ENCODE measurements at places on chromosomes 7 and 10.

- DNase-seq, result no peak
Measured at GRCh38 chr7:140222814-140223213, 46.0 kb upstream of the KDM7A start.

GRCh38 chr10:60289800-60290199, 99.9 kb downstream of the ANK3 start:
- no peak for DNase-seq

- peak; percentile 10 for DNase-seq
Measured at GRCh38 chr10:112872728-112873127, 77.3 kb upstream of the TCF7L2 start.

- DNase-seq, result no peak
Measured at GRCh38 chr7:105779856-105780780, 96.3 kb downstream of the ATXN7L1 start.

DNA sequence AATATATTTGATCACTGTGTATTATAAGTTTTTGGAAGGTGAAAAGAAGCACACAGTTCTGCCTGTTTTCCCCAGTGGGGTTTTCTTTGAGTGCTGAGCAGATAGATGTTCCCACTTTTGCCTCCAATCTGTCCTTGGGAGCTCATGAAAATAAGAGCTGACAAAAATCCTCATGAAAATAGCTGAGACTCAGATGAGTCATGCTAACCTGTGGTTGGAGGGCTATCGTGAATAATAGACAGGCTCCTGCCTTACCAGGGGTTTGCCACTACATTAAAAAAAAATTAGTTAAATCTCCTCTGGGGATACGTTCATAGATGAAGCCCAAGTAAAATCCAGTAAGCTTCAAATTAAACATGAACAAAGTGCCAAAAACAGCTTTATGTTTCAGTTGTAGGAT, 10.9 kb upstream of the AOAH start:
- DNase-seq, result no peak

DNA sequence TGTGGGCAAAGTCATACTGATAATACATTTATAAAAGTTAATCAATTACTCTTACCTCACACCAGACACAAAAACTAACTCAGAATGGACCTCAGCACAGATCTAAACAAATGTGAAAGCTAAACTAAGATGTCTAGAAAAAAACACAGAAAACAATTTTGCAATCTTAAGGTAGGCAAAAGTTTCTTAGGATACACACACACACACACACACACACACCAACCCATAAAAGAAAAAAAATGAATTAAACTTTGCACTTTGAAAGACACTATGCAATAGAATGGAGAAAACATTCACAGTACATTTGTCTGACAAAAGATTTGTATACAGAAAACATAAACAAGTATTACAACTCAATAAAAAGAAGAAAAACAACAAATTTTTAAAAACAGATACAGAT, 70.8 kb upstream of the ZNRF2 start:
- DNase-seq, result no peak

GRCh38 chr10:34808801-34809745, 6.0 kb downstream of the PARD3 start:
- DNase-seq, result no peak

DNA sequence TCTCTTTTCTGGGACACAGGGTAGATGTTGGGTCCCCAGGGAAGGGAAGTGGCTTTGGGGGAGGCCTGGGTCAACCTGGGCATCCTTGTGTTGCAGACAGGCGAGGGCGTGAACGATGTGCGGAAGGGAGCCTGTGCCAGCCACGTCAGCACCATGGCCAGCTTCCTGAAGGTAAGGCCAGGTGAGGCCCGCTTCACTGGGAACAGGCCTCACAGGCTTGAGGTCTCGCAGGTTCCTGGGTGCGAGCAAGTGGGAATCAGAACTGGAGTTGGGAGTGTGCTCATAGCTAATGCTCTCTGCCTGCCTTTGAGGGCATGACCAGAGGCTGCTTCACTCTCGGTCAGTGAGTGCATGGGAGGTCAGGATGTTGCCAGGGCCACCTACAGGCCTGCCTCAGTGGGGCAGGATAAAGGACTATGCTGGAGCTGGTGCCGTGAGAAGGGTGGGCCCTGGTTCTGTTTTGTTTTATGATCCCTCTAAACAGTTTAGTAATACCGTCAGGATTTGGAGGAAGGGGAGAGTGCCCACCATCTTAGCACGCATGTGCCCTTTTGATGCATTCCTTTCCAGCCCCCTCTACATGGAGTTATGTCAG, 8.4 kb downstream of the DBNL start:
- no peak for DNase-seq

DNA sequence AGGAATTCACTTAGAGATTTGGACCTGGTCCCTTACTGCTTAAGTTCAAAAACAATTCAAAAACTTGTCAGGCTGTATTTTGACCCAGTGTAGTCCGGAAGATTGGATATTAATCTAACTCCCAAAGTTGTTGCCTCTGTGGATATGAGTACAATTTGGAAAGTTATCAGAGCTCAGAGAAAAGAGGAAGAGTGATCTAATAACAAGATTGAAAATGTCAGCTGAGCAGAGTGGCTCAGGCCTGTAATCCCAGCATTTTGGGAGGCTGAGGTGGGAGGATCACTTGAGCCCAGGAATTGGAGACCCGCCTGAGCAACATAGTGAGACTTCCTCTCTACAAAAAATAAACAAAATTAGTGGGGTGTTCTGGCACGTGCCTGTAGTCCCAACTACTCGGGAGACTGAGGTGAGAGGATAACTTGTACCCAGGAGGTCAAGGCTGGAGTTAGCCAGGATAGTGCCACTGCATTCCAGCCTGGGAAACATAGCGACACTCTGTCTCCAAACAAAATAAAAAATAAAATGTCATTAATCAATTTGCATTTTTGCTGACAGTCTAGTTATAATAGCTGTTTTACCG, 3.2 kb upstream of the ASCC1 start:
- peak; percentile 40 for DNase-seq

DNA sequence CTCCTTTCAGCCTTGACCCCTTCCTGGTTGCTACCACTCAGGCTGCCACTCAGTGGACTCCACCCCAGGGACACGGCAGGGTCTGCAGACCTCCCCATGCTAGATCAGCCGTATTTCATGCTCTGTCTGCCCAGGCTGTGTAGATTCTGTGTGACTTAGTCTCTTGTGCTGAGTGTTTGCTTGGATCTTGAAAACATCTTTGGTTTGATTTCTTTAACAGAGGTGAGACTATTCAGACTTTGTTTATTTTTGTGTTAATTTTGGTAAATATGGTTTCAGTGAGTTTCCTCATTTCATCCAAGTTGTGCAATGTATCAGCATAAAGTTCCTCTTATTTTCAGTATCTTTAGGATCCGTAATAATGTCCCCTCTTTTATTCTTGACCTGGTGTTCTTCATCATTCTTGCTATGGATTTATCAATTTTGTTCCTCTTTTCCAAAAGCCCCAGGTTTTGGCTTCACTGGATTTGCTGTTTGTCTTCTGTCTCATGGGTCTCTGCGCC, 21.2 kb upstream of the PWWP2B start:
- peak; percentile 24 for DNase-seq

DNA sequence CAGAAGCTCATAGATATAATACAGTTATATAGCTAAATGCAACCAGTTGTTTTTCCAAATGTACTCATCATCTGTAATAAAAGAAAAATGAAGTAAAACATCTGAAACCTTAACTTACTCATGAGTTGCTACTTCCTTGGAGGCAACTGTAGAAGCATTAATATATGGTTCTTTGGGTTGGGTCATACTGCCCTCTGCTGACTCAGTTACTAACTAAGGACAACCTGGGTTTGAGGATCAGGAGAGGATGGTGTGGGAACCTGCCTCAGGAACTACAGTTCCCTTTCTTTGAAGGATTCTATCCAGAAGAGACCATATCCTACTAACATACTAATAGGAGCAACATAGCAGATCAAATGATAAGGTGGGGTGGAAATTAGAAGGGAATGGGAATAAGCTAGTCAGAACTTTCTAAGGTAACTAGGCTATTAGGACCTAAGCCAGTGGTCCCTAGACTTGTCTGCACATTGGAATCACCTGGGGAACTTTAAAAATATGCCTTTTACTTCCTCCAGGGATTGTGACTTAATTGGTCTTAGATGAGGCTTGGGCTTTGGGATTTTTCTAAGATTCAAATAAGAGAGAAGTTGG, 20.7 kb downstream of the COX15 start:
- DNase-seq, result peak; percentile 74

DNA sequence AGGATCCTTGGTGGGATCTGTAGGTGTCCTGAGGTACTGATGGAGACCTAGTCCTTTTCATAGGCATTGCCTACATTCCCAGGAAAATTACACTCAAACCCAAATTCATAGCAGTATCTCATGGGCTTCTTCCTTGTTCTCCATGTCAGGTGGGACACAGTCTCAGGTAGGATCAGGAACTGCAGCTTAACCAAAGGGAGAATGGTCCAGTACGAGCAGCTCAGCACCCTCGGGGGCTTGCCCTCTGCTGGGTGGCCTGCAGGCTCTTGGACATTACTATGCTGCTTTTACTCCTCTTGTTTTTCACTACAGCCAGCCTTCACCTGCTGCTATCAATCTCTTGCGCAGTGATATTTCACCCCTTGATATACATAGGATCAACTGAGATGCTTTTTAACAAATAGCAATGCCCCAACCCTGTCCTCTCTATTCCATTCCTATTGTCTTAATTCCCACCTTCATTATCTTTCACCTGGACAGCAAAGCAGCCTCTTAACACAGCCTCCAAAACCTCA, 28.6 kb downstream of the PLA2G12B start:
- DNase-seq, result no peak

DNA sequence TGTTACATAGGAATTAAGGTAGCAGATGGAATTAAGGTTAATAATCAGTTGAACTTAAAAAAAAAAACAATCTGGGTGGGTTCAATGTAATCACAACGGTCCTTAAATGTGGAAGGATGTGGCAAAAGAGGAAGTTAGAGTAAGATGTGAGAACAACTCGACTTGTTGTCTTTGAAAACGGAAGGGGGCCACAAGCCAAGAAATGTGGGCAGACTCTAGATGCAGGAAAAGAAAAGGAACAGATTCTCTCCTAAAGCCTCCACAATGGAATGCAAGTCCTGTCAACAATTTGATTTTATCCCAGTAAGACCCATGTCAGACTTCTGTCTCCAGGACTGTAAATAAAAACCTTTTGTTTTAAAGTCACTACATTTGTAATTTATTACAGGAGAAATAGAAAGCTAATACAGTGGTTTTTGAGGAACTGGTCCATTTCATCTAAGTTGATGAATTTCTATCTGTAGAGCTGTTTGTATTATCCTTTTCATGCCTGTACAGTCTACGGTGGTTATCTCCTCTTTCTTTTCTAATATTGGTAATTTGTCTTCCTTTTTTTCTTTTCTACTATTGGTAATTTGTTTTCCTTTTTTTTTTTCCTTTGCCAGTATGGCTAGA, 8.6 kb downstream of the MCMBP start:
- DNase-seq, result no peak

DNA sequence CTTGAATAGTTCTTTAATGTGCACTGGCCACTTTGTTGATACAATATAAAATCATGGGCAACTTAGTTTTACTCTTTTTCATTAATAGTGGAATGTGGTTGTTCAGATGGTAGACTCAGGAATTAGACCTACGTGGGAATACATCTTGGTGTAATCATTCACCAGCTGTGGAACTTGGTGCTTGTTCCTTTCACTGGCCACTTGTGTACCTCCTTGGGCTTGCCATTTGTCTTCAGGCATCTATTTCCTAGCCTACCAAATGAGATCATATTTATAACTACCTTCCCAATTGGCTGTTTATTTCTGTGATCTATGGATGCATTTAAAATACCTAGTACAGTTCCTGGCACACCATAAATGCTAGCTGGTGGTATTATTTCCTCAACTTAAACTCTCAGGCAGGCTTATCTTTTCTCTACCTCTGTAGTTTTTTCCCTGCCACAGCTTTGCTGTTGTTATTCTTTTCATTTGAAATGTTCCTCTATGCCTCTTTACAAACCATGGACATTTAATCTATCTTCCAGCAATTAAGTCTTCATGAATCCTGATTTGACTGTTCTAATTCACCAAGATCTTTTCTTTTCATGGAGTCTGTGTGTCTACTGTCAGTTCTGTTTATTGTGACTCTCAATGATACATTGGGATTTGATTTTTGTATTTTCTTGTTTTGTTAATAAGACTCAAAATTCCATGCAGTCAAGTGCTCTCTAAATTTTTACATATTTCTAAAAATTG, 113.0 kb downstream of the ADAM22 start:
- no peak for DNase-seq

DNA sequence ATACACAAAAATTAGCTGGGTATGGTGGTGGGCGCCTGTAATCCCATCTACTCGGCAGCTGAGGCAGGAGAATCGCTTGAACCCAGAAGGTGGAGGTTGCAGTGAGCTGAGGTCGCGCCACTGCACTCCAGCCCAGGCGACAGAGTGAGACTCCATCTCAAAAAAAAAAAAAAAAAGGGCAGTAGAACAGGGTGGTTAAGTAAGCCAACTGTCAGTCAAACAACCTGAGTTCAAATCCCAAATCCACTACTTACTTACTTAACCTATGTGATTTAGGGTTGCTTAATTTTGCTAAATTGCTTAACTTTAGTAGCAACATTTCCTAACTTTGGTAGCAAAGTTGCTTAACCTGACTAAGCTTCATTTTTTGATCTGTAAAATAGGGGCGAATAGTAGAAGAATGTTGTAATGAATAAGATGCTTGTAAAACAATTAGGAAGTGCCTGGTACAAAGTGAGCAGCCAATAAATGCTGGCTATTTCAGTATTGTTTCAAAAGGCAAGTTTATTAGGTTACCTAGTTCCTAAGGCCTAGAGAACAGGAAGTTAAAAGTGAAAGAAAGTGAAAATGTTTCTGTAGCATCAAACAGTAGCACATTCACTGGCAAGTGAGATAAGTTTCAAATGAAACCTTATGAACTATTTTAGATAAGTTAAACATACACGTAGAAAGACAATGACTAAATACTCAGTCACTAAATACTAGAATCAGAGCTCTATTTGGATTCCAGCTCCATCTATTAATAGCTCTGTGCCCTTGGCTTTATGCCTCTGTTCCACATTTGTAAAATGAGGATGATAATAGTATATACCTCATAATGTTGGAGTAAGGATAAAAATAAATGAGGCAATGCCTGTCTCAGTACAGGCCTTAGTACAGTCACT, 64.3 kb downstream of the HOXA1 start:
- DNase-seq, result peak; percentile 16

- no peak for DNase-seq
Measured at GRCh38 chr10:32132357-32132946, 76.2 kb upstream of the KIF5B start.

DNA sequence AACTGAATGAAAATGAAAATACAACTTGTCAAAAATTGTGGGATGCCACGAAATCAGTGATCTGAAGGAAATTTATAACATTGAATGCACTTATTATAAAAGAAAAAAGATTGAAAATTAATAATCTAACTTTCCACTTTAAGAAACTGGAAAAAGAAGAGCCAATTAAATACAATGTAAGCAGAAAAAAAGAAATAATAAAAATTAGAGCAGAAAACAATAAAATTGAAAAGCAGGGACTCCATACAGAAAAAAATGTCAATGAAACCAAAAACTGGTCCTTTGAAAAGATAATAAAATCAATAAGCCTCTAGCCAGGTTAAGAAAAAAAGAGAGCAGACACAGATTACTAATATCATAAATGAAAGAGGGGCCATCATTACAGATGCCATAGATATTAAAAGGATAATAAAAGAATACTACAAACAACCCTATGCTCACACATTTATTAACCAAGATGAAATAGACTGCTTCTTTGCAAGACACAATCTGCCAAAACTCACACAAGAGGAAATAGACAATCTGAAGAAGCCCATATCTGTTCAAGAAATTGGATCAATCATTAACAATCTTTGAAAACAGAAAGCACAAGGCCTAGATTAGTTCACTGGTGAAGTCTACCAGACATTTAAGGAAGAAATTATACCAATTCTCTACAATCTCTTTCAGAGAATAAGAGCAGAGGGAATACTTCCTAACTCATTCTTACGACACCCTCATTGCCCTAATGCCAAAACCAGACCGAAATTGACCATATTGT, 233.8 kb upstream of the NEBL start:
- no peak for DNase-seq

Measured in inflammatory macrophage (primary cell).